ENCODE measurements at places on chromosomes 6 and 20.

DNA sequence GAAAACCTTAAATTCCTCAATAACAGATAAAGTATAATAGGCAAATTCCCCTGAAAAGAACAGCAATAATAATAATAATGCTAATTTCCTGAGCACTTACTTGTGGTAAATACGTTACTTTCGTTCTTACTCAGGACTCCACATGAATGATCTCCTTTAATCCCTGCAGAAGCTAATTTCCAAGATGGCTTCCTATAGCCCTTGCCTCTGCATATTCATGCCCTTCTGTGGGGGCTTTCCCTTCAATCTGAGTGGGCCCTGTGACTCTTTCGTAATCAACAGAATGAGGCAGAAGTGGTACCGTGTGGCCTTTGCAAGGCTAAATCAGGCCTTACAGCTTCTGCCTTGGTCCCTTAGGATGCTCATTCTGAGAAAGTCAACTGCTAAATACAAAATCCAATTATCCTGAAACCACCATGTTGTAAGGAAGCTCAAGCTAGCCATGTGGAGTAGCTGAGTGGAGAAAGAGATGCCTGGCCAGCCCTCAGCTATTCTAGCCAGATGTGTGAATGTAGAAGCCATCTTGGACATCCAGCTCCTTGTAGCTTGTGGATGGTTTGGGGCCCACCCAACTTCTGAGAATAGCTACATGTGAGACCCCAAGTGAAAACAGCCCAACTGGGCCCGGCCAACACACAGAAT, 50.5 kb downstream of the MCUR1 start:
- no peak for DNase-seq

DNA sequence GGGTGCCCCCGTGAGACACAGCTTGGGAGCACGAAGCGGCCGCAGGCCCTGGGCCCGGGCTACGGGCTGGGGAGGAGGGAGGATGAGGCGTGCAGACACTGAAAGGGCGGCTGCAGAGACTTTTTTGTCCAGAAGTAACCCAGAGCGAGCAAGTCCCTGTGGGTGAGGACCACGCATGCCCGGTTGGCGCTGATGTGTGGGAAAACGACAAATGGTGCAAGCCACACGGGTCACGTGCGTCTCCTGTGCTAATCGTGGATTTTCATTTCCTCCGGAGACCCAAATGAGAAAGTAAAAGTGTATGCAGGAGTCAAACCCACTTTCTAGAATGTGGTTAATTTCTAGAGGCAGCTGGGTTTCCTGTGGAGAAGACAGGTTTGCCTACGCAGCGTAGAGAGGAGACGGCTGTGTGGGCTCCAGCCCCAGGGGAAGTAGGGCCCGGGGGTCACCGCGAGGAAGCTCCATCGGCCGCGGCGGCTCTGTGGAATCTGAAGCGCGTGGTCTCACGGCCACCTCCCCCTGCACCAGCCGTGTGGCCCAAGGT, 19.0 kb downstream of the DLL1 start:
- DNase-seq: no peak

DNA sequence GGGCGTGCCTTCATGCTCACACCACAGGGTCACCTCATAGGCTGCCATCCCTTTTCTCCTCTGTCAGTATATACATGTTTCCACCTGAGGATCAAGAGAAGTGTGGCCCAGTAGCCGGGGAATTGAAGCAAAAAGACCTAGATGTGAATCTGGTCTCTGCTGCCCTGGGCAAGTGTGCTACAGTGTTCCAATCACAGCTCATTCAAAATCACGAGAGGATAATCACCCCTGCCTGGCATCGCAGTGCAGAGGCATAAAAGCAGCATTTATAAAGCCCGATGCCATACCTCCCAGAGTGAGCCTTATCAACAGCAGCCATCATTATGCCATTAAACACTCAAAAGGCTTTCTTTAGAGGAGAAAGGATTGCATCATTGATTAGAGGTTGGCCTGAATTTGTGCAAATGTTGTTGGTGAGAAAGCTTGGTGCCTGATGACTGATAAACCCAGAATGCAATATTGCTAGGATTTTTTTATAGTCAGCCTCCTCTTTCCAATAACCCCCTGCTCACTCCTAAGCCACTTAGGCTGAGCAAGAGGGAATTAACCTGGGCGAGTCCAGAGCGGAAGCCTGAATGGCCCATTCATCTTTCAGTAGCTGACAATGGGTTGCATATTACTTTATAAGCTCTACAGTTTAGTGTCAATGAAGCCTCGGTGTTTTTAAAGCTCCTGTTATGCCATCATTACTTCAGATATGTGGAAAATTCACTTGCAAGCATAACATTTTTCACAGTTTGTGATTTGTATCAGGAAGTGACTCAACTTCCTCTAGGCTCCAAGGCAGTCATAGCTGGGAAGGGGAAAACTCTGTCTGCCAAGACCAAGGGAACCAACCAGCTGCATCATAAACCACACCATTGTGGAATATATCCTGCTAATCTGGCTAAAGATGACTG, 92.5 kb upstream of the NXT1 start:
- DNase-seq: no peak

- DNase-seq: no peak
Observed at GRCh38 chr6:138546733-138547185, 47.5 kb upstream of the NHSL1 start.
